ENCODE measurements at places on chromosomes 12 and 14.
A peak's percentile ranks its signal among the peaks of the same experiment; 100 is the strongest.

GRCh38 chr12:68140556-68140955 is 19.0 kb downstream of the IFNG start:
- DNase-seq, result no peak

DNA sequence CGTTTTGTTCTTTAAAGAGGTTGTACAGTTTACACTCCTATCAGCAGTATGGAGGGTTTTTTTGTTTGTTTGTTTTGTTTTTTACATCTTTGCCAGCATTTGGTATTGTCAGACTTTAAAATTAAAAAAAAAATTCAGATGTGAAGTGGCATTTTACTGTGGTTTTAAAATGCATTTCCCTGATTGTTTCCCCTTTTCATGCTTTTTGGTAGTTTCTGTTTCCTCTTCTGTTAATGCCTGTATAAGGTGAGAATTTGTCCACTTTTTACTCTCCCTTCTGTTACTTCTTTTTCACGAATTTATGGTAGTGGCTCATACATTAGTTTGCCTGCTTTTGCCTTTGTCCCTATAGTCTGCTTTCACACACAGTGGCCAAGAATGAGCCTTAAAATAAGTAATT is 36.6 kb downstream of the MNAT1 start:
- no peak for DNase-seq

DNA sequence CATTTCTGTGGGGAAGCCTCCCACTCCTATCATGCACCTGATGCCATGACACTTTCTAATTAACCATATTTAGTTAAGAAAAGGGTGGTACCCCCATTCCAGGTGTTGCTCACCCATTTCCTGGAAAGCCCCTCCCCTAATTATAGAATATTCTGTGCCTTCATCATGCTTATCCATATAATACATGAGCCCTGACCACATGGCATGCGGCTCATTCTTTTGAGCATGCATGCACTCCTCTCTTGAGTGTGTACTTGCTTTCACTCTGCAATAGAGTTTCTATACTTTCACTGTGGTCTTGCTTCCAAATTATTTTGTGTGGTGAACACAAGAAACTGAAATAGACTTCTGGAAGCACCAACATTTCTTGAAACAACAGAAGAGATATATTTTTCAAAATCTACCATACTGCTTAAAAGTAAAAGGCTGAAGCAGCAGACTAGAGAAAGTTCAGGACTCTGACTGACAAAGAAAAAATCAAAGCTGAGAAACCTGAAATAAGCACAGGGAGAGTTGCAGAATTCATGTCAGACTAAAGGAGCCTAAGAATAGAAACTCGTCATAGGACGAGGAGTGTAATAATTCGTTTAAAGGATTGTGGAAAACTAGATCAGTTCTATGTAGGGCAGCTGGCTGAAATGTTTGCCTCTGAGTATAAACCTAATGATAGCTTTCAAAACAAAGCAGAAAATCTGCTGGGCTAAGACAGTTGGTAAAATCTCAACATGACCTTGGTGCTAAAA is 144.8 kb downstream of the KITLG start:
- no peak for DNase-seq

GRCh38 chr12:111430433-111431353 is 25.0 kb downstream of the SH2B3 start:
- no peak for DNase-seq

GRCh38 chr14:104086210-104086660 is 735 bp downstream of the ASPG start:
- DNase-seq, result no peak

DNA sequence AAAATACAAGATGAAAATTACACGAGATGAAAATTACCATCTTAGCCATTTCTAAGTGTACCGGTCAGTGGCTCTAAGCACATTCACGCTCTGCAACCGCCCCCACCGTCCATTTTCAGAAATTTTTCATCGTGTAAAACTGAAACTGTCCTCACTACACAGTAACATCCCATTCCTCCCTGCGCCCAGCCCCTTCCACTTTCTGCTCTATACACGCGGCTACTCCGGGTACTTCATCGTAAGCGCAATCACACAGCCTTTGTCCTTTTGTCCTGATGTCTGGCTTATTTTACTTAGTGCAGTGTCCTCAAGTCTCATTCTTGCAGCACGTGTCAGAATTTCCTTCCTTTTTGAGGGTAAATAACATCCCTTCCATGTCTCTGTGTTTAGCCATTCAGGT is 3.6 kb upstream of the GPR132 start:
- no peak for DNase-seq

- peak; percentile 64 for DNase-seq
These were observed 116.9 kb upstream of the PWP1 start for GRCh38 chr12:107568718-107569117.
